ENCODE measurements at places on chromosomes 1 and 21. TPM values are rescaled to one million over a fixed set of nuclear protein-coding genes. Genes with fewer than 3 reads are reported as not detected.

- no peak for DNase-seq
Measured at GRCh38 chr21:32322676-32323075, 24.0 kb downstream of the MRAP start.

- no peak for DNase-seq
Measured at GRCh38 chr1:171127501-171127900, 36.8 kb downstream of the FMO3 start.

- DNase-seq, result no peak
Measured at GRCh38 chr21:31752967-31753366, 21.0 kb upstream of the SCAF4 start.

DNA sequence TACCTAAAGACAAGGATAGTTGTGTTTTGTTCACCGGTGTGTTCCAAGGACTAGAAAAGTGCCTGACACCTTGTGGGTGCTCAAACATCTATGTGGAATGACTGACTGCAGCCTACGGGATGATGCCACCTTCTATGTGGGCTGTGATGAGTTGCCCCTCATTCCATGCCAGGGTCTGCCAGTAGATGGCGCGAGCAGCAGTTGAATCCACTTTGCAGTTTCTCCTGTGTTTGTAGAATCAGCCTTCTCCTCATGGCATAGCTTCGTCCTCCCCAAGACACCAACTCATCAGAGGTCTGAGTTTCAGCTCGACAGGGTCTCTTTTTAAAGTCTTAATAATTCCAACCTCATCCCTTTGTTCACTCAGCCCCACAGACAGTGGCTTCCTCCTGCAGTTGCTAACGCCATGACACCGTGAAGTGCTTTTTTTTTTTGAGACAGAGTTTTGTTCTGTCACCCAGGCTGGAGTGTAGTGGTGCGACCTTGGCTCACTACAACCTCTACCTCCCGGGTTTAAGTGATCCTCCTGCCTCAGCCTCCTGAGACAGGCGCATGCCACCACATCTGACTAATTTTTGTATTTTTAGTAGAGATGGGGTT, 133.7 kb downstream of the CAPN8 start:
- peak; percentile 52 for DNase-seq

- DNase-seq, result no peak
Measured at GRCh38 chr1:67771749-67772148, 61.5 kb downstream of the GNG12 start.

DNA sequence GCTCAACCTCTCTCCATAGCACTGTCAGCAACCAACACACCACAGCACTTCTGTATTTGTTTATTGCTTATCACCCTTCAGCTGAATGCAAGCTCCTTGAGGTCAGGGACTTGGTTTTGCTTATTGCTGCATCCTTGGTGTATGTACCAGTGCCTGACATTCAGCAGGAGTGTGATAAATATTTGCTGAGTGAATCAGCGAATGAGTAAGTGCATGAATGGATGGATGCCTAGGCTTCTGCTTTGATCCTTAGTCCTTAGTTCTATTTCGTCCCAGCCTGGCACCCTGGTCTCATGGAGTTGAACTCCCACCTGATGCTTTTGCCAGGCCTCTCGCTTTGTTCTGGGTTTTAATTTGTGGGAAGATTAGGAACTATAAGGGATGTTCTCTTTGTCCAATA, 88.2 kb downstream of the ZSCAN20 start:
- DNase-seq, result no peak

DNA sequence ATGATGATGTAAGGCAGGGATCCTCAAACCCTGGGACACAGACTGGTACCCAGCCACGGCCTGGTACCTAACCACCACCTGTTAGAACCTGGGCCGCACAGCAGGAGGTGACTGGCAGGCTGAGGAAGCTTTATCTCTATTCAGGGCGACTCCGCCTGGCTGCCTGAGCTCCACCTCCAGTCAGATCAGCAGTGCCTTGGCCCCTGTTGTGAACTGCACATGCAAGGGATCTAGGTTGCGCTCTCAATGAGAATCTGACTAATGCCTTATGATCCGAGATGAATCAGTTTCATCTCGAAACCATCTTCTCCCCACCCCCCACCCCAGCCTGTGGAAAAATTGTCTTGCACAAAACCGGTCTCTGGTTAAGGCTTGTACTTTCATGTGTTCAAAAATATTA, 4.2 kb downstream of the RNPC3 start:
- DNase-seq, result peak; percentile 36

DNA sequence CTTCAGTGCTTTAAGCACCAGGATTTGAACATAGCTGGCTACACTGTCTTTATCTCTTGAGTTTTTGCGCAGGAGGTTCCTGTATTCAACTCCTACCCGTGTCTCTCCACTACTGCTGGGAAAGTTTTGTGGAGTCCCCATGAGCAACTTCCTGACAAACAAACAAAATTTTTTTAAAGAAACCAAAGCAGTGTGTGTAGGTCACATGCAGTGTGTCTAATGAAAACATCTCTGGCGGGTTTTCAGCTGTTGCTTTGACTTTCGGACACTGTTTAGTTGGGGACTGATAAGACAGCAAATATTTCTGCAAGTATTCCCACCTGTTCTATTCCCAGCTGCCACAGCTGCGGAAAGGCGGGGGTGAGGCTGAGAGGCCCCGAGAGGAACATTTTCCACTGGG, 2.0 kb downstream of the PSEN2 start:
- peak; percentile 10 for DNase-seq

DNA sequence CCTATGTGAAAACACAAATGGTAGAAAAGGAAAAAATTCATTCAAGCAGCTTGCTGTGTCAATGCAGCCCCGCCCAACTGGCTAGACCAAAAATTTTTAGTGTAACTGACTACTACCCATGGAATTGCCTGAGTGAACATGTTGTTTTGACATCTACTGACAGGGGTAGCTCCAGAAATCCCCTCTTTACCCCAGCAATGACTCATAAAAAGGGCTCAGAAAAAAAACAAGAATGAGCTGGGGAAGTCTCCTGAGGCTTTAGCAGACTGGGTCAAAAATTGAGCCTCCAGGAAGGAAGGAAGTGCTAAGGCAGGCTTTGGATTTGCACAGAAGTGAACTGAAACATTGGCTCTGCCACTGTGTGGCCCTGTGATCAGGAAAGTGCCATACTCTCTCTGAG, 24.4 kb upstream of the FGGY start:
- no peak for DNase-seq

DNA sequence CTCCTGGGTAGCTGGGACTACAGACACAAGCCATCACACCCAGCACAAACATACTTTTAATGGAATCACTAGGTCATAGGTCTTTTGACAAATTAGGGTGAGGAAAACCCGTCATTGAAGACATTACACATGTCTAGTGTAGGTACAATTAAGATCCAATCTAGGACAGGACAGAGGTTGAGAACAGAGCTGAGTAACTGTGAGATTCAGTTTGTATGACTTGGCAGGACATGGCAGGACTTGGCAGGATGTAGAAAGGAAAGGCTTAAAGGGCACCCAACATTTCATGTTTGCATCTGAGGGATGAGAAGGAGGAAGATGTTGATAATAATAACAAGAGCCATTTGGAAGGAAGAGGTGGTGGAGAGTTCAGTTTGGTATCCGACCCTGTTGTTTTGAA, 483.8 kb downstream of the PCP4 start:
- DNase-seq, result no peak

- peak; percentile 86 for DNase-seq
Measured at GRCh38 chr1:182789138-182790076, at the start of gene NPL. TSS of gene NPL (plus strand) at chr1:182789773. CDS start at chr1:182794372, 4,599 bp downstream.

GRCh38 chr21:24436236-24436635, 1171.0 kb downstream of the MRPL39 start:
- DNase-seq, result no peak

- DNase-seq, result no peak
Measured at GRCh38 chr1:27349784-27350662, 8.2 kb downstream of the SYTL1 start.

- DNase-seq, result no peak
Measured at GRCh38 chr1:60747353-60747752, 335.0 kb upstream of the NFIA start.

- no peak for DNase-seq
Measured at GRCh38 chr1:35223084-35223630, 30.2 kb upstream of the SFPQ start.

DNA sequence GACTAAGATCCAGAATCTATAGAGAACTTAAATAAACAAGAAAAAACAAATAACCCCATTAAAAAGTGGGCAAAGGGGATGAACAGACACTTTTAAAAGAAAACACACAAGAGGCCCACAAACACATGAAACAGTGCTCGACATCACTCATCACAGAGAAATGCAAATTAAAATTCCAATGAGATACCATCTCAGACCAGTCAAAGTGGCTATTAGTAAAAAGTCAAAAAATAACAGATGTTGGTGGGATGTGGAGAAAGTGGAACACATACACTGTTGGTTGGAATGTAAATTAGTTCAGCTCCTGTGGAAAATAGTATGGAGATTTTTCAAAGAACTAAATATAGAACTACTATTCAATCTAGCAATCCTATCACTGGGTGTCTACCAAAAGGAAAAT, 143.1 kb downstream of the IFI44 start:
- DNase-seq, result no peak

GRCh38 chr1:81799939-81800694, 617 bp upstream of the ADGRL2 start:
- peak; percentile 46 for DNase-seq

- DNase-seq, result peak; percentile 81
Measured at GRCh38 chr1:151059109-151060006, at the start of gene CDC42SE1. TSS of gene CDC42SE1 (minus strand) at chr1:151059622. CDS start at chr1:151055730, 3,892 bp downstream.

Gene AGO3
- total RNA-seq, result 19.5 TPM

Gene SEC16B
- total RNA-seq, result 56.8 TPM

Gene KDF1
- total RNA-seq, result 1.0 TPM

Gene SPRR2G
- not detected for total RNA-seq

Gene RAB3B
- 0.17 TPM for total RNA-seq

Gene DUSP23
- total RNA-seq, result 26.6 TPM

Gene NPPB
- total RNA-seq, result not detected

Gene GCSAML
- total RNA-seq, result not detected

Gene GPR37L1
- not detected for total RNA-seq

Gene PDC
- not detected for total RNA-seq

Measured in liver (tissue), 10 donors.